ENCODE measurements at places on chromosomes 13 and 19. TPM values are rescaled to one million over a fixed set of nuclear protein-coding genes. Genes with fewer than 3 reads are reported as not detected.

Gene CEACAM20
- total RNA-seq = not detected

Gene CYP2A7
- total RNA-seq = not detected

Gene LRRC4B
- not detected for total RNA-seq

Gene YJEFN3
- 11.9 TPM for total RNA-seq

Gene COX6B1
- 213 TPM for total RNA-seq

Gene KLHL1
- not detected for total RNA-seq

Gene ENOX1
- total RNA-seq = 1.5 TPM

DNA sequence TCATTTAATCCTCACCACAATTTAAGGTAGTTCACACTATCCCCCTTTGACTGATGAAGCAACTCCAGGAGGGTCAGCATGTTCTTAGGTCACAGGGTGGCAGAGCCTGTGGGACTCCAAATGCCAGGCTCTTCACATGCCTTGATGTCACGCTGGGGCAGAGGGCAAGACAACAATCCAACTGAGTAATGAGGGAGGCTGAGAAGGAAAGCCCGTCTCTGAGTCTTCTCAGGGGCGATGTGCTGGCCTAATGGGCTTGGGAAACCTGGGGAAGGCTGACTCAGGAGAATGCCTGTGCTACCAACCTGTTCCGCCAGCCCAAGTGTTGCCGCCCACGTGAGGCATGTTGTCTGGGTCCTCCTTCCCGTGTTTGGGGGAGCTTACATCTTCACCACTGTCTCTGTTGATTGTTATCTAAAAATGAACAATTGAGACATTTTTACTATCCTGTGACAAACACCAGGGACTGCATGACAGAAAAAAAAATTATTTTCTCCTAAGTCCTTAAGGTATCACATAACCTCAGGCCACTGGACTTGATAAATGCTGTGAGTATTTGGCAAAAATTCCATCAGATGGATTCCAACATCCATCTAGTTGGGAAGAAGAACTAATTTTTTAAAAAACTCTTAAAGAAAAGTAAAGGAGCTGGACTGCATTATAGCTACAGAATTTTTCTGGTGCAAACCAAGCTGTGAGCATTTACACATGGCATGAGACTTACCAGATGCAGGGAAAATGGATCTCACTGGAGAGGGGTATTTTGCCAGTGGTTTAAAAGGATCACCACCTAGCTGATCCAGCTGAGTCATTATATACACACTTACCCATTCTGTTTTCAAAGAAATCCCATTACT, 157.5 kb downstream of the RGCC start:
- H3K27me3 ChIP-seq = no peaks in the 10 kb centered on the region
- H3K4me3 ChIP-seq = no peak overlapping the region
- H3K27ac ChIP-seq = peak overlapping the region; percentile 97
- H3K36me3 ChIP-seq = peaks cover 16% of the 10 kb centered on the region
- peaks cover 31% of the 10 kb centered on the region for H3K4me1 ChIP-seq

DNA sequence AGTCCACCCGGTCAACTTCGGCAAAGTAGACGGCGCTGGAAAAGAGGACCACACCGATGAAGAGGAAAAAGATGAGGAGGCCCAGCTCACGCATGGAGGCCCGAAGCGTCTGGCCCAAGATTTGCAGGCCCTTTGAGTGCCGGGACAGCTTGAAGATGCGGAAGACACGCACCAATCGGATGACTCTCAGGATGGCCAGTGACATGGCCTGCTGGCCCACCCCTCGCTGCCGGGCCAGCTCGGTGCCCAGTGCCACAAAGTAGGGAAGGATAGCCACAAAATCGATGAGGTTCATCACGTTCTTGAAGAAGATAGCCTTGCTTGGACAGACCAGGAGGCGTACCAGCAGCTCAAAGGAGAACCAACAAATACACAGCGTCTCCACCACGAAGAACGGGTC, 2.1 kb downstream of the KCNA7 start:
- H3K27ac ChIP-seq = no peak overlapping the region
- DNase-seq = no peak
- peaks cover 23% of the 10 kb centered on the region for H3K4me1 ChIP-seq
- H3K36me3 ChIP-seq = peaks cover 11% of the 10 kb centered on the region

GRCh38 chr19:7924241-7924640, 1.7 kb downstream of the CTXN1 start:
- H3K27ac ChIP-seq = no peak overlapping the region
- H3K27me3 ChIP-seq = no peaks in the 10 kb centered on the region
- peaks cover 31% of the 10 kb centered on the region for H3K4me1 ChIP-seq
- peak overlapping the region; percentile 71 for H3K4me3 ChIP-seq
- H3K36me3 ChIP-seq = peaks cover 50% of the 10 kb centered on the region
- DNase-seq = no peak

- H3K36me3 ChIP-seq = peaks cover 7% of the 10 kb centered on the region
- DNase-seq = no peak
- peaks cover 31% of the 10 kb centered on the region for H3K4me1 ChIP-seq
- H3K4me3 ChIP-seq = no peak overlapping the region
- no peak overlapping the region for H3K27ac ChIP-seq
Measured at GRCh38 chr19:19447536-19448237, 42.2 kb downstream of the GATAD2A start.
